ENCODE measurements at places on chromosomes 16 and 17.

DNA sequence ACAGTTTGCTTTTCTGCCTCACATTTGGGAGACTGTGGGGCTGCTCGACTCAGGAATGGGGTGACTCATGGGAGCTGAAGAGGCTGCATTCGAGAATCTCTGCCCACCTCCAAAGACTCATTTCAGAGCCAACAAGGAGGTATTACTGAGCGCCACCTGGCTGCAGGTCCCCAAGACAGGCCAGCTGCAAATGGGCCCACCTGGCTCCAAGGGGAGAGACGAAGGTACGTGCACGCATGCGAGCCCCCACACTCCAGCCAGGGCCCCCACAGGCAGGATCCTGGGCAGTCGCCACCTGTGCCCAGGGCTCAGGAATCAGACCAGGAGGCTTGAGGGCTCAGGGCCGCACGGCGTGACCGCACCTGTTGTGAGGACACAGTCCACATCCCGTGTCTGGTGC, 6.0 kb downstream of the HAGHL start:
- H3K4me1 ChIP-seq: peaks cover 20% of the 10 kb centered on the region
- peaks cover 25% of the 10 kb centered on the region for H3K36me3 ChIP-seq
- no peaks in the 10 kb centered on the region for H3K27me3 ChIP-seq
- H3K27ac ChIP-seq: no peak overlapping the region

DNA sequence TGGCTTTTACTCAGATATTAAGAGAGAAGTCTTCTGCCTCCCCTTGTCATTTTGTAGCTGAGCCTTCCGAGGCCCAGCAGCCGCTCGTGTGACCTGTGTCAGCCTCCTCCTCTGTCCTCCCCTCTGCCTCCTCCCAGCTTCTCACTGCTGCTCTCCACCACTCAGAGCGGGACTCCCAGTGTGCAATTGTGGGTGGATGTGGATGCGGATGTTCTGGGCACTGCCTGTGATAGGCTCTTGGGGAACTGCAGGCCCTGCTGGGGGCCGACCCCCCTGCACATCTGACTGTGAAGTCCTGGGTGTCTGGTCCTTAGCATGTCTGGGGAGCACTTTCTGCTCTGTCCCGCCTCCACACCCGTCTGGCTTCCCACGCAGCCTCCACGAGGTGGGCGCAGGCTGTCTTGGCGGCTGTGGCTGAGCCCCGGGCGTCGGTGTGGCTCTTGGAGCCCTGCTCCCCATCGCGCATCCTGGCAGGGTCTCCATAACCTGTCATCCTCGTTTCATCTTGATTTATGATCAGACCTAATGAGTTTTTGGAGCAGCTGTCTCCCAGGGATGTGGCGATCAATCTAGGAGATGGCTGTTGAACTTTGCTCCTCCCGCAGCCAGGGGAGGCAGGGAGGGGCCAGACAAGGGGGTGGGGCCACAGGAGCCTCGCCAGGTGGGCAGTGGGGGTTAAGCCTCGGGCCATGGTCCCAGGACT, 28.1 kb downstream of the GRIN2C start:
- no peak overlapping the region for H3K27ac ChIP-seq
- H3K4me1 ChIP-seq: no peaks in the 10 kb centered on the region
- no peak for DNase-seq
- H3K27me3 ChIP-seq: no peaks in the 10 kb centered on the region
- H3K4me3 ChIP-seq: no peak overlapping the region

- H3K36me3 ChIP-seq: no peaks in the 10 kb centered on the region
- no peaks in the 10 kb centered on the region for H3K27me3 ChIP-seq
- DNase-seq: no peak
- no peak overlapping the region for H3K27ac ChIP-seq
- H3K4me3 ChIP-seq: no peak overlapping the region
Observed at GRCh38 chr17:73128496-73128895, 36.0 kb upstream of the SLC39A11 start.

DNA sequence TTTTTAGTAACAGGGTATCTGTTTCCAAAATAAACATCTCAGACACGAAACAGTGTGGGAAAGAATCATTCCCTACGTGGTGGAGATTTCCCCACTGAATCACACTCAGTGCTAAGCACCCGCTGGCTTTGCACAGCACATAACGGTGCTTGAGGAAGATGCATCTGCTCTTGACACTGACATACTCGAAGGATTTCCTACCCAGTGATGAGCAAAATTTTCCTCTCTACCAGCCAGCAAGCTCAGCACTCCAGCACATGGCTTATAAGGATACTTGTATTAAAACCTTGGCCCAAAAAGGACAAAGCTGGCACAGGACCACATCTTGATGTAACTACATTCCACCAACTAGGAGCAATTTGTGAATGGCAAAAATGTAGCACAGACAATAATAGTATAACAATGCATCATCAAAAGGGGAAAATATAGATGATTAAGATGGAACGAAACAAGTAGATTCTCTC, 59.0 kb downstream of the ANKFY1 start:
- DNase-seq: no peak
- H3K27me3 ChIP-seq: no peaks in the 10 kb centered on the region
- peaks cover 24% of the 10 kb centered on the region for H3K4me1 ChIP-seq
- no peak overlapping the region for H3K4me3 ChIP-seq
- peak overlapping the region; percentile 61 for H3K27ac ChIP-seq
- H3K36me3 ChIP-seq: peaks cover 40% of the 10 kb centered on the region

DNA sequence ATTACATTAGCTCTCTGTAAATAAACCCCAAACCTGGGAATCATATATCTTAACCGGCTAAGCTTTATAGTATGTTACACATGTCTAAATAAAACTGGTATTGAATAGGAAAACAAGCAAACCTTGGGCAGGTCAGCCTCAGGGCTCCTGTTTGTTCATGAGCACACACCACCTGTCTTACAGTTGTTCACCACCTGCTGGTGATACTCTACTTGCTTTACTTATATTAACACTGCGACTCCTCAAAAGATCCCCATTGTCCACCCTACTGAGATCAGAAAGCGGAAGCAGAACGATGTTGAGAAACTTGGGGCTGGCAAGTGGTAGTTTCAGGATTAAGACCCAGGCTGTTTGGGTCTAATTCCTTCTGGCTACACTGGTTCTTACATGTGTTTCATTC, 16.4 kb downstream of the CDH13 start:
- H3K27me3 ChIP-seq: peaks cover 5% of the 10 kb centered on the region
- H3K36me3 ChIP-seq: no peaks in the 10 kb centered on the region
- H3K4me3 ChIP-seq: no peak overlapping the region
- peaks cover 10% of the 10 kb centered on the region for H3K4me1 ChIP-seq

GRCh38 chr17:34067011-34067410, 188.1 kb upstream of the CCL2 start:
- no peaks in the 10 kb centered on the region for H3K36me3 ChIP-seq
- no peaks in the 10 kb centered on the region for H3K4me1 ChIP-seq
- H3K27me3 ChIP-seq: peaks cover 3% of the 10 kb centered on the region
- no peak overlapping the region for H3K27ac ChIP-seq
- no peak overlapping the region for H3K4me3 ChIP-seq
- no peak for DNase-seq

GRCh38 chr17:78257810-78258322, 26.4 kb downstream of the TMEM235 start:
- H3K4me3 ChIP-seq: peak overlapping the region; percentile 71
- peak; percentile 70 for DNase-seq
- peaks cover 61% of the 10 kb centered on the region for H3K4me1 ChIP-seq
- no peaks in the 10 kb centered on the region for H3K36me3 ChIP-seq

DNA sequence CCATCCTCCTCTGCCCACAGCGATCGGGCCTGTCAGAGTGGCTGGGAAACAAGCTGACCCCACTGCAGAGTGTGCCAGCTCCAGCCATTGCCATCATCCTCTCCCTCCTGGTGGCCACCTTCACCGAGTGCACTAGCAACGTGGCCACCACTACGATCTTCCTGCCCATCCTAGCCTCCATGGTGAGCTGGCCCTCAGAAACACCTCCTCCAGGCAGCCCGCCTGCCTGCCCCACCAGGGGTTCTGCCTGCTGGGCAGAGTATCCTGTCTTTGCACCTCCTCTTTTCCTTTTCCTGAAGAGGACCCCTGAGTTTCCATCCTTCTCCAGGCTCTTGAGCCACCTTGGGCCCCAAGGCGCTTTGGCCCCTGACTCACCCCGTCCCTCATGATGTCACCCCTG, 10.5 kb upstream of the FOXN1 start:
- no peak overlapping the region for H3K27ac ChIP-seq
- H3K36me3 ChIP-seq: no peaks in the 10 kb centered on the region
- DNase-seq: no peak
- no peaks in the 10 kb centered on the region for H3K4me1 ChIP-seq
- H3K4me3 ChIP-seq: no peak overlapping the region

GRCh38 chr17:76530811-76531485, 6.6 kb downstream of the CYGB start:
- H3K36me3 ChIP-seq: no peaks in the 10 kb centered on the region
- H3K4me3 ChIP-seq: no peak overlapping the region
- no peak overlapping the region for H3K27ac ChIP-seq
- peaks cover 3% of the 10 kb centered on the region for H3K27me3 ChIP-seq
- H3K4me1 ChIP-seq: peaks cover 24% of the 10 kb centered on the region
- no peak for DNase-seq

- peaks cover 52% of the 10 kb centered on the region for H3K4me1 ChIP-seq
- peak overlapping the region; percentile 37 for H3K27ac ChIP-seq
- no peak overlapping the region for H3K4me3 ChIP-seq
- peaks cover 14% of the 10 kb centered on the region for H3K36me3 ChIP-seq
Observed at GRCh38 chr17:35025541-35025940, 38.0 kb downstream of the RFFL start.

DNA sequence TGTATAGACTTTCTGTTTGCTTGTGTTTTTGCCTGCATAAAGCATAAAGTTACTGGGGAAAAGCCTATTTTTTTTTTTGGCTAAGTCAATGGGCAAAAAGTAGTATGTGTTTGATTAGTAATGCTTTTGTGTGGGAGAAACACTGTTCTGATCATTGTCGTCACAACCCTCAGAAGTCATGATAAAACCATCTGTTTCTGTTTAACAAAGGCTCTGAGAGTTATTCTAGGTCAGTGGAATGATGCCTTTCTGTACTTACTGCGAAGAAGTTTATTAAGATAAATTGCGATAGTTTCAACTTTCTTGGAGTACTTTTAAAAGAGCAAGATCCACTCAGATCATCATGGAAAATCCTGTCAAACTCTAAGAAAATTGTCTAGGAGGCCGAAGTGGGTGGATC, 80.9 kb downstream of the PRKCA start:
- peak overlapping the region; percentile 65 for H3K27ac ChIP-seq
- no peak for DNase-seq
- H3K27me3 ChIP-seq: no peaks in the 10 kb centered on the region
- peaks cover 30% of the 10 kb centered on the region for H3K36me3 ChIP-seq

DNA sequence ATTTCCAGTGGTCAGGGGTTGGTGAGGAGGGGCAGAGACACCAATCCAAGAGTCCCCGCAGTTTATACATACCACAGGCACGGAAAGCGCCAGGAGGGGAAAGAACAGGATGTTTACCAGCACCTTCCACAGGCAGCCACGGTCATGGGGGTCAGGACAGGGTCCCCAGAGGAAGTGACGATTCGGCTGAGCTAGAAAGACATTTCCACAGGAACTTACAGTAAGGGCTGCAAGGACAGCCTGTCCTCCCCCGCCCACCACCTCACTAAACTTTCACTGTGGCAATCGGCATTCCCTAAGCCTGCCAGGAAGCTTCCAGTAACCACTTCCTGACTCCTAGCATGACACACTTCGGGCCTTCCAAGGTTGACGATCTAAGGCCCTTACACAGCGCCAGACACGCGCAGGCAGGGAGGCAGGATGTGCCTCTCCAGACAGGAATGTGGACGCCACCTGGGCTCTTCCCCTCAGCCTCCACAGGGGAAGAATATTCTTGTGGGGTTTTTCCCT, 1.2 kb upstream of the MT2A start:
- H3K36me3 ChIP-seq: peaks cover 7% of the 10 kb centered on the region
- H3K27me3 ChIP-seq: no peaks in the 10 kb centered on the region
- peaks cover 47% of the 10 kb centered on the region for H3K4me1 ChIP-seq
- peak overlapping the region; percentile 87 for H3K27ac ChIP-seq
- peak overlapping the region; percentile 97 for H3K4me3 ChIP-seq
- DNase-seq: peak; percentile 30

GRCh38 chr17:13266606-13267005, 248.8 kb upstream of the ELAC2 start:
- no peaks in the 10 kb centered on the region for H3K27me3 ChIP-seq
- no peak overlapping the region for H3K27ac ChIP-seq
- DNase-seq: no peak
- no peak overlapping the region for H3K4me3 ChIP-seq
- no peaks in the 10 kb centered on the region for H3K4me1 ChIP-seq
- H3K36me3 ChIP-seq: no peaks in the 10 kb centered on the region

GRCh38 chr17:4838309-4838785, 5.2 kb downstream of the MINK1 start:
- no peaks in the 10 kb centered on the region for H3K27me3 ChIP-seq
- H3K4me1 ChIP-seq: peaks cover 66% of the 10 kb centered on the region
- H3K27ac ChIP-seq: peak overlapping the region; percentile 26
- H3K4me3 ChIP-seq: no peak overlapping the region
- no peak for DNase-seq

DNA sequence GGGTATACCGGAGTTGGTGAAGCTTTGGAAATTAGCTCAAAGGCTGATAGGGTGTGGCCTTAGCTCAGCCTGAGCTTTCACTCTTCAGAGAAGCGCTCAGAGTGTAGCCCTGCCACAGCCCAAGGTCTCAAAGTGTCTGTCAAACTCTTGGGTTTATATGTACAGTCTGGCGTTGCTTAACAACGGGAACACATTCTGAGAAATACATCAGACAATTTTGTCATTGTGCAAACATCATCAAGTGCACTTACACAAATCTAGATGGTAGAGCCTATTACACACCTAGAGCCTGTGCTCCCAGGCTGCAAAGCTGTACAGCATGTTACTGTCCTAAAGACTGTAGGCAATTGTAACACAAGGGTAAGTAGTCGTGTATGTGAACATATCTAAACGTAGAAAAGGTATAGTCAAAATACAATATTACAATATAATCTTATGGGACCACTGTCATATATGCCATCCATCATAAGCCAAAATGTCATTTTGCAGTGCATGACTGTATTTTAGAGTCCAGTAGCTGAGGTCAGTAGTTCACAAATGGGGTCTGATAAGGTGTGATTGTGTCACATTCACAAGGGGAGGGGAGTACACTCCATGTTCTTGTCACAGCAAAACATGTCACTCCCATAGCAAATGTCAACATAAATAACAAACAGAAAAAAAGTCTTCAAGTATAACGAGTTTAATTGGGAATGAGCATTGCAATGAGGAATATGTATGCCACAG, 20.6 kb downstream of the CHAD start:
- no peak for DNase-seq
- H3K27ac ChIP-seq: no peak overlapping the region
- H3K36me3 ChIP-seq: no peaks in the 10 kb centered on the region
- no peak overlapping the region for H3K4me3 ChIP-seq
- H3K4me1 ChIP-seq: no peaks in the 10 kb centered on the region

DNA sequence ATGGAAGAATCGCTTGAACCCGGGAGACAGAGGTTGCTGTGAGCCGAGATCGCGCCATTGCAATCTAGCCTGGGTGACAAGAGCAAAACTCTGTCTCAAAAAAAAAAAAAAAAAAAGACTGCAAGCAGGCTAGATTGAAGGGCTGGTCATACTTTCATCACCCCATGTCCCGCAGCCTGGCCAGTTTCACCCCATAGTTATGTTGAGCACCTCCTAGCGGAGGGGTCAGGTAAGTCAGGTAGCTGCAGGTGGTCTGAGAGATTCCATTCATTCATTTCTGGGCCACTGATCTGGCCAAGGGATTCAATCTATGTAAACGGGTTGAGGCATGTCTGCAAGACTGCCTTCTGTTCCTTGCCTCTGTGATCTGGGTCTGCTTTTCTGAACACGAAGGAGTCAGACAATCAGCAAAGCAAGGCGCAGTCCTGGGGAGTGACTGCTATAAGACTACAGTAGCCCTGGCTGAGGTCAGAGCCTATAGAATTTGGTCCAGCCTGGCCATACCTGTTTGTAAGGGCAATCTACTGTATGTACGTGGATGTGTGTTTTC, 23.6 kb upstream of the BPTF start:
- H3K36me3 ChIP-seq: no peaks in the 10 kb centered on the region
- no peak overlapping the region for H3K27ac ChIP-seq
- H3K4me3 ChIP-seq: no peak overlapping the region
- no peaks in the 10 kb centered on the region for H3K27me3 ChIP-seq
- no peaks in the 10 kb centered on the region for H3K4me1 ChIP-seq
- DNase-seq: no peak
